ENCODE measurements at places on chromosomes 2 and 18.

GRCh38 chr18:49304751-49305150 is 155.7 kb downstream of the DYM start:
- DNase-seq, result no peak

DNA sequence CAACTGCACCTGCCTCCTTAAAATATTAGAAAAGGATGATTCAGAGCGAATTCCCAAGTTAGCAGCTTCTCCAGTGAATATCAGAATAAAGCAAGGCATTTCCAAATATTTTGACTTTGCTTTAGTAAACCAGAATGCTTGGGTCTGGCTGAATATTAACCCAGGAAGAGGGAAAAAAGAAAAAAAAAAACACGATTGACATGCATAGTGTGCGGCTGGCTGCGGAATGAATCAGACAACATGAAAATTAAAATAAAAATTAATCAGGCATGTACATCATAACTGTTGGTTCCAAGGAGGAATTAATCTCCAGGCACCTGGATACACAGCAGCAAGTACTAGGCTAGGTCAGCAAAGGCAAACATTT is 105.8 kb upstream of the NCKAP5 start:
- DNase-seq, result no peak

- DNase-seq, result no peak
Observed at GRCh38 chr2:241091734-241092445, 10.2 kb downstream of the MTERF4 start.

GRCh38 chr2:60629801-60630385 is 76.4 kb upstream of the BCL11A start:
- DNase-seq, result no peak

DNA sequence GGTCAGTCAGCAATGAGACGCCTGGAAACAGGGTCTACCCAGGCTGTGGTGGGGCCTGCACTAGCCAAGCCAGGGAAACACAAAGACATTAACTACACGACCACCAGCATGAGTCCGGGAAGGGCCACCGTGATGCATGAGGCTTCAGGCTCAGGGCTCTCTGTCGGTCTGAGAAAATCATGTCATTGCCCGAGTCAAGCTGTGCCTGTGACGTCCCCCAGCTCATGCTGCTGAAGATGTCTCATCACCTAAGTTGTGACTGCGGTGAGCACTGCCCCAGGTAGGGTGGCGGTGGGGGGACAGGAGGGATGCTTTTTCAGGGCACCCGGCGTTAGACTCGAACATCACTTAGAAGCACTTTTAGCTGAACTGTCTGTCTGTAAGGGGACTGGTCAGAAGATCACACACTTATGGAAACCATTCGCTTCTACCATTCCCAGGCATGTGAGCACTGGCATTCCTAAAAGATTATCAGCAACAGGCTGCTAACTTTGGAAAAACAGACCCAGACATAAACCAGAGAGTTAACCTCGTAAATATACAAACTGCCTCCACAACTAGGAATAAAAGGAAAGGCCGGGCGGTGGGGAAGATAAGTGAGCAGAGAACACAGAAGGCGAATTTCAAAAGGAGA is 234.5 kb downstream of the HDAC4 start:
- no peak for DNase-seq

GRCh38 chr2:204971206-204971907 is 426.1 kb downstream of the PARD3B start:
- no peak for DNase-seq

DNA sequence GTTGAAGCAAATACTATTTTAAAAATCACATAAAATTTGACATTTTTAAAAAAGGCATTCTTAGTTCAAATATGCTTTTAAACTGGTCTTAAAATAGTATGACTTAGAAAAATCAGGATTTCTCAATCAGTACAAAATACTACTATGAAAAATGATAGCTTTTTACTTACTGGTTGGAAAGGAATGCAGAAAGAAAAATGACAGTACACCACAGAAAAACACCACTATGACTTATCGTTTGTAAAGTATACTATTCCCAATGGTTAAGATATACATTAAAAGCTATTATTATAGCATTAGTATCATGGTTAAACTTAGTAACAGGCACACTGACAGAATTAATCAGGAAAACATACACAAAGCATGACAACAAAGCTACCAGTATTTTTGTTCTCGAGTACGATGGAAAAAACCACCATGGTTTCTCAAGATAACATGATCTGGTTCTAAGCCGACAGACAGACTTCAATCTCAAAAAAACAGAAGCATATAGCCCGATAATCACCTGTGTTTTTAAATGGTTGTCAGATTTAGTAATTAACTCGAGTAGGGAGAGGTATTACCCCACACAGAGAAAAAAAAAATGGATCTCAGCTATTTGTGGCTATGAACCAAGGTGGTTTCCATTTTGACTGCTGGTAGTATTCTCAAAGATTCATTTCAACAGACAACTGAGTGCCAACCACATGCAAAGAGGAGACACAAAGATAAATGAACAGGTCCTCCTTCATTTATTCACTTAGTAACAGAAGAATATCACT is 39.1 kb downstream of the CUL3 start:
- no peak for DNase-seq

- no peak for DNase-seq
Observed at GRCh38 chr2:189685540-189686229, 11.2 kb downstream of the ANKAR start.

DNA sequence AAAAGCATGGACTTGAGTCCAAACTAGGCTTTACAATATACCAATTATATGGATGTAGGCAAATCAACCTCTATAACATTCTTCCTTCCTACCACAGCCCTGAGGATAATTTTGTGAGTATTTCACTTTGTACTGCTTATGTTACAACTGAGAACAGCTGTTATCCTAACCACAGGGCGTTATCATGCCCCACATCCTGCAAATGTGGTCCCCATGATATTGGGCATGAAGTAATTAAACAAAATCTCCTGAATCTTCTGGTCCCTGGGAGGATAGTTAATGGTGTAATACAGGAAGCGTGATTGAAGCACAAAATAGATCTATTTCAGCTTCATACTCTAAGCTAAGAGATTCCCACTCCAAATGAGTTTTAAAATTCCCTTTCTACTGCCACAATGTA is 223.6 kb downstream of the CDH20 start:
- no peak for DNase-seq

DNA sequence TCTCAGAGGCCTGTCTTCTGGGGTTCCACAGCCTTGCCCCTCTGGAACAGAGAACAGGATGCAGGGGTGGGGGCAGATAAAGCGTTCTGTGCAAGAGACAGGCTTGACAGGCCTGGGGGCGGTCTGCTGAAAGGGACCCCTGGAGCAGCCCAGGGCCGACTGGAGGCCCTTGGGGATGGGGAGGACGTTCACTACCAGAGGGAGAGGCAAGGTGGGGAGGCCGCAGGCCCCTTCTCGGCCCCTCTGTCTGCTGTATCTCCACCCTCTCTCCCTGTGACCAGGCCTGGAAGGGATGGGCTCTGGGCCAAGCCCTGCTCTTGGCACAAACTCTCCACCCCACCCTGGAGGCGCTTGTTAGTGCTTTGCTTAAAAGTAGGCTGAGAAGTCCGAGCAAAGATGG is 27.3 kb upstream of the INHBB start:
- DNase-seq, result no peak

DNA sequence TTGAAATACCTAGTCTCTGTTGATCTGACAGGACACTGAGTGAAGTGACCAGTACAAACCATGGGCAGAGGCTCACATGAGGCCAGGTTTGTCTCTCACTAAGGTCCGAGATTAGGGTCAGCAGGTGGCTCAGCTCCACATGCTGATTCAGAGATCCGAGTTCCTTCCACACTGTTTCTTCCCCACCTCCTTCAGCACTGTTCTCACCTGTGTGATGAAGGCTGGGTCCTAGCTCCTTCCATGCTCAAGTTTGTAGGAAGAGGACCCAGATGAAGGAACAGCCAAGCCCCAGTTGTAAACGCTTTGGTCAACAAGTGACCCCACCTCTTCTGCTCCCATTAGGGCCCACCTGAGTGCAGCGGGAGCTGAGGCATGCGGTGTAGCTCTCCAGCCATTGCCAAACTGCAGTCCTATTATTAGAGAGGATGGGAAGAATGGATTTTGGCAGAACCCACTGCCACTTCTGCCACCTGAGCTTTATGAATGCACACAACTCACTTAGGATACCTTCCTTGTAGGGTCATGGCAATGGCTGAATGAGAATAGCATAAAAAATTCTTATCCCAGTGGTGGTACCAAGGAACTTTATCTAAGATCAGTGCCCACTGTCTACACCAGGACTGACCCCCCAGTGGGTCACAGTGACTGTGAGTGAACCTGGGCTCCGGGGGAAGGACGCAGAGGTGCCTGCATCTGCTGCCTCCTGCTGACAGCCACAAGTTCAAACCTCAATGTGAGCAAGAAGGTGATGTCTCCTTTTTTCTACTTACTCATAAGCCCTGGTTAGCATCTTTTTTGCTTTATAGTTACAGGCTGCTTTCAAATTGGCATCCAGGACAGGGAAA is 324.8 kb upstream of the HS6ST1 start:
- DNase-seq, result no peak

Measured in Karpas-422 (cell line).